ENCODE measurements at places on chromosomes 12 and 14.
A peak's percentile ranks its signal among the peaks of the same experiment; 100 is the strongest.

DNA sequence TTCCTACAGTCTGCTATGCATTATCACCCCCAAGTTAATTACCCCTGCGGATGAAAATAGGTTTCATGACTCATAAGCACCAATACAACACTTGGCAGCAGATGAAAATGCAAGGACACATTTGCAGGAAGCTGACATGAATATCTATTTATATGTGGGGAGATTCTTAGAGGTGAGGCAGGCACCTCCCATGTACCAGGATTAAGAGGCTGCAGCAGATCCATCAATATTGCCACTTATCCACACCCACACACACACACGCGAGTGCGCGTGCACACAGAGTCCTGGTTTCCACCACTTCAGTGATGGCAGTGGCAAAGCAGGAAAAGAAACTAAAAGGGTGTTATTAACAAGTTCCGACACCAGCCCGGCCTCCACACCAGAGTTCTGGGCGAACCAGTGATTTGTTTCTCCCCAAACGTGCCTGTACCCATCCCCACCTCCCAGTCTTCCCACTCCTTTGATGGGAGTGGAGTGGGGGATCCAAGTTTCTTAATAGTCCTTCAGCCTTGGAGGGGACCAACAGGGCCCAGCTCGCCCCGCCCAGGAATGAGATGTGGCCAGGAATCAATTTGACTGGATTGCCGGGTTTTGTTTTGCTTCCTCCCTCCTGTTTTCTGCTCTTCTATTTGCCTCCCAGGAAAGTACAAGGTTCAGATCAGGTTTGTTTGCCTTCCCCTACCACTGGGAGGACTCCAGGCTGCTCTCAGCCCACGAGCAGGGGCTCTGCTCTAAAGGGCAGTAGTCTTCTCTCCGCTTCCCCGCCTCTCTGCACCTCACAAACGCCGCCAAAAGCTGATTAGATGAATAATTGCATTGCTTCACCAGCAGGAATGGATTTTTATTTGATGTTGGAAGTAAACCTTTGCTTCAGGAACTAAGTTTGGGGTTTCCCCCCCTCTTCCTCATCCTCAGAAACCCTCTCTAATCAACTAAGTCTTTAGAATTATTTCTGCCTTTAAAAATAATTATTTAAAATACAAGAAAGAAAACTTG lies 5.2 kb downstream of the IRF2BPL start:
- DNase-seq, result peak; percentile 26

GRCh38 chr12:26874501-26875296 lies 41.7 kb upstream of the ITPR2 start:
- DNase-seq, result no peak

DNA sequence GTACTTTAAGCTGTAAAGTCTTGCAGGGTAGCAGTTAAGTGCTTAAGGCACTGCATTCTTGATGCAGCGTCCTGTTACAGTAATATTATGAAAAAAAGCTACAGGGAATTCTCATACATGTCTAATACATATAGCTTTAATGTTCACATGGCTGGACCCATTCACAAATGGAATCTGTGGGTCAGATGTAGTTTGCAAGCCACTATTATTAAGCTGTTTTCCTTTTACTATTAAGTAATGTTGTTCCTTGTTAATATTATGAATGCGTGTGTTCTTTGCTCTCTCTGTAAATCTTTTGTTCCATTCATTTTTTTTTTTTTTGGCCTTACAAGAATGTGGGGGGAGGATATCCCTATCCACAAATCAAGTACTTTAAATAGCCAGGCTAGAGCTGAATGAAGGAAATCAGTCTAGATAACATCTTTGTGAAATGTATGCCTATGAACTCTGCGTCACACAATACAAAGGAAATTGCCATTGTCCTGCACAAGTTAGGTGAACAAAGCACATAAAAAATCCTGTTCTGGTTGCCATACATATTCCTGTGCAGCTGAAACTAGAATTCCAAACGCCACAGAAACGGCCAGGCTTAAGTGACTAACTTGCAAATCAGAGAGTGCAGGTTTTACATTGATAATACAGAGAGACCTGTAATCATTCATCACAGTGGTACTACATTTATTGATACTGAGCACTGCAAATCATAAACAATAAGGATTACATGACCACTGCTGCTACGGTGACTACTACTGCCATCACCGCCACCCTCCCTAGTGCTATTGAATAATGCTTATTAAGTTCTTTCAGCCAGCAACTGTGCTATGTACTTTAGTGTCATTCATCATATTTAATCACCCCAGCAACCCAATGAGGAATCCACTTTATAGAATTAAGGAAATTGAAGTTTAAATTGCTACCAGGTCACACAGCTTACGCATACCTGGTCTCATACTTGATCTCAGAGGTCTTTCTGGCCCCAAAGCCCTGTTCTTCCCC lies 111.9 kb downstream of the HMGA2 start:
- no peak for DNase-seq

DNA sequence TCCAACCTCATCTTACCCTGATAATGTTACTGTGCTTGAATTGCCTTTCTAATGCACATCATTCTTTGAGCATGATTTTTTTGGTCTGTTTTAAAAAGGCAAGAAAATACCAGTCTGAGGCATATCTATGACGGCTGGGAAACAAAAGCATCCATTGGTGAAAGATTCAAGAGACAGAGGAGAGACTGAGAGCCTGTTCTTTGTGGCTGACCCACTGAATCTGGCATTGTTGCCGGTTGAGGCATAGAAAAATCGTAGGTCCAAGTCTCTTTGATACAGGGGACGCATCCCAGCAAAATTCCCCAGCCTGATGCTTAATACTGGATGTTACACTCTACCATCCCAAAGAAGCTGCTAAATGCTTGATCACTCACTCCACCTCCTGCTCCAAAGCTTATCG lies 2.9 kb upstream of the KLHL42 start:
- DNase-seq, result no peak

- no peak for DNase-seq
These were observed 236.2 kb downstream of the EGLN3 start for GRCh38 chr14:33714527-33715226.

GRCh38 chr12:12909228-12909994 lies 18.0 kb downstream of the GPRC5A start:
- no peak for DNase-seq

DNA sequence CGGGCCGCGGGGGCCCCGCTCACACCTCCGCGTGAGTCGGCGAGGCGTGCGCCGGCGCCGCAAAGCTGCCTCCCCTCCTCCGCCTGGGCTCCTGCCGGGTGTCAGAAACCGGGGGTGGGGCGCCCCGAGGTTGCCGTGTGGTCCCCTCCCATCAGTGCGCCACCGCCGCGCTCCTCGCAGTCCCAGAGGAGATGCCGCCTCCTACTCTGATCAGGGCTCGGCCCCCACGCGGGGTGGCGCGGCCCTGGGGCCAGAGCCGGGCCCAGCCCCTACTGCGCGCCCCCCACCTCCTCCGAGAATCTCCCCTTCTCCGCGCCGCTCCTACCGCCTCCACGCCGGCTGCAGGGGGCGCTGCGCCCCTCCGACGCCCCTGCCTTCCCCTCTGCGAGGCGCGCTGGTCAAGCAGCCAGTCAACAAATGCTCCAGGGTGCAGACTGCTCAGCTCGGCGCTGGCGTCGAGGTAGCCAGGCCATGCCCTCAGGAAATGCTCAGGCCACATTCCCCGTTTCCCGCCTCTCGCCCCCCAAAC lies 467 bp upstream of the JAG2 start:
- no peak for DNase-seq

DNA sequence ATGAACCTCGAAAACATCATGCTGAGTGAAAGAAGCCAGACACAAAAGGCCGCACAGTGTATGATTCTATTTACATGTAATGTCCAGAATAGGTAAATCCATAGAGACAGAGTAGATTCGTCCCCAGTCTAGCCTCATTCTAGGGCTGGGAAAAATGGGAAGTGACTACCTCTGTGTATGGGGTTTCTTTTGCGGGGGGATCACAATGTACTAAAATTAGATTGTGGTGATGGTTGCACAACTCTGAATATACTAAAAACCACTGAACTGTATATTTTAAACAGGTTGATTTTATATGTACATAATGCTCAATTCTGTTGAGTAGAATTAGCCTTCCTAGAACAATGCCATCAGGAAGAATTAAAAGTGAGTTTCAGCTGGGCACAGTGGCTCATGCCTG lies 6.3 kb upstream of the RILPL2 start:
- DNase-seq, result no peak

DNA sequence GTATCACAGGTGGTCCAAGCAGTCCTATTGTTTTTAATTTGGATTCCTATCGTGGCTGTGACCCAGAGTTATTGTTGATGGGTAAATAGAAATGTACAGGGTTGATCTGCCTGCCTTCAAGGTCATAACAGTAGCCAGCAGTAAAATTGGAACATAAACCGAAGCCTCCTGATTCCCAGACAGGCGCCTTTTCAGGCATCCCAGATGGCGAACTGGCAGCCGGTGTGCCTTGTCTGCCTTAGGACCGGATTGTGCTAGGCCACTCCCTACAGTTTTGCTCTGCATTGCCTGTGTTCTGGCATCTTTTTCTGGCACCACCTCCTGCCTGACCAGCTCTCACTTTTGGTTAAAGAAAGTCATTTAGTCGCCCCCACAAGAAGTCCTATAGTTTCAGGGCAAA lies 22.2 kb downstream of the TMEM117 start:
- no peak for DNase-seq

- no peak for DNase-seq
These were observed 1.4 kb downstream of the AKAP6 start for GRCh38 chr14:32330351-32331111.

DNA sequence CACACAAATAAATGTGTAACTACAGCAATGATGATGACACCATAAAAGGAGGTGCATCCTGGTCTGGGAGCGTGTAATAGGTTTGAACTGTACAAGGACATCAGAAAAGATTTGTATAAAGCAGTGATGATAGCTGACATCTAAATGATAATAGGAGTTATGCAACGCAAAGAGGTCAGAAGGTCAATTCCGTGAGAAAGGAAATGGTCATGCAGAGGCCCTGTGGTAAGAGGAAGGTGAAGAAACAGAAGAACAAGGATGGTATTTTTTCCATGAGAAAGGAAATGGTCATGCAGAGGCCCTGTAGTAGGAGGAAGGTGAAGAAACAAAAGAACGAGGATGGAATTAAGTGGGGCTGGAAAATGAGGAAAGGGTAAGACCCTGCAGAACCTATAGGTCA lies 106.7 kb upstream of the TMPO start:
- DNase-seq, result no peak

DNA sequence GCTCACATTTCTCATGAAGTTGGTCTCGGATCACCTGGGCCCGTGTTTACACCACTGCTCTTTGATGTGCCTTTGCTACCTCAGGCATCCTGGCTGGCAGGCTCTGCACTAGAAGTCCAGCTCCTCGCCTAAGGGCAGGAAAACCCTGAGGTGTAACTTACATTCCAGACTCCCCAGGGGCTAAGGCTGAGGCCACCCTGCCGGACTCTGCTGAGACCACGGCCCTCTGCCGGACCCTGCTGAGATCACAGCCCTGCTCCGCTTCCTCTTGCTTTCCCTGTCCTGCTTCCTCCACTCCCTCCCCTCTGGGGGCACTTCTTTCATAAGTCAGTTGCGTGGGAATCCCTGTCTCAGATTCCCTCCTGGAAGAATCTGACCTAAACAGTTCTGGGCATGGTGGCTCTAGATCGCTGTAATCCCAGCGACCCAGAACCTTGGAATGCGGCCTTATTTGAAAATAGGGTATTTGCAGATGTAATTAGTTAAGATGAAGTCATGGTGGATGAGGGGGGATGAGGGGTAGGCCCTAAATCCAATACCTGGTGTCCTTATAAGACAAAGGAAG lies 17.2 kb downstream of the RILPL1 start:
- DNase-seq, result no peak

DNA sequence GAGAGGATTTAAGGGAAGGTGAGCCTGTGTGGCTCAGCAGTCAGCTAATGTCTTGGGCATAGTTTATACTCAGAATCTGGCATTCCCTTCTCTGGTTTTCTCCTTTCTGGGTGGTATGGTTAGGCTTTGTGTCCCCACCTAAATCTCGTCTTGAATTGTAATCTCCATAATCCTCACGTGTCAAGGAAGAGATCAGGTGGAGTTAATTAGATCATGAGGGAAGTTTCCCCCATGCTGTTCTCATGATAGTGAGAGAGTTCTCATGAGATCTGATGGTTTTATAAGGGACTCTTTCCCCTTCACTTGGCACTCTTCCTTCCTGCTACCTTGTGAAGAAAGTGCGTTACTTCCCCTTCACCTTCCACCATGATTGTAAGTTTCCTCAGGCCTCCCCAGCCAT lies 169.8 kb upstream of the PELI2 start:
- DNase-seq, result no peak

- DNase-seq, result no peak
These were observed 75.9 kb downstream of the BMP4 start for GRCh38 chr14:53880761-53881160.

GRCh38 chr12:57489157-57489641 lies 1.3 kb downstream of the MARS1 start:
- DNase-seq, result no peak

DNA sequence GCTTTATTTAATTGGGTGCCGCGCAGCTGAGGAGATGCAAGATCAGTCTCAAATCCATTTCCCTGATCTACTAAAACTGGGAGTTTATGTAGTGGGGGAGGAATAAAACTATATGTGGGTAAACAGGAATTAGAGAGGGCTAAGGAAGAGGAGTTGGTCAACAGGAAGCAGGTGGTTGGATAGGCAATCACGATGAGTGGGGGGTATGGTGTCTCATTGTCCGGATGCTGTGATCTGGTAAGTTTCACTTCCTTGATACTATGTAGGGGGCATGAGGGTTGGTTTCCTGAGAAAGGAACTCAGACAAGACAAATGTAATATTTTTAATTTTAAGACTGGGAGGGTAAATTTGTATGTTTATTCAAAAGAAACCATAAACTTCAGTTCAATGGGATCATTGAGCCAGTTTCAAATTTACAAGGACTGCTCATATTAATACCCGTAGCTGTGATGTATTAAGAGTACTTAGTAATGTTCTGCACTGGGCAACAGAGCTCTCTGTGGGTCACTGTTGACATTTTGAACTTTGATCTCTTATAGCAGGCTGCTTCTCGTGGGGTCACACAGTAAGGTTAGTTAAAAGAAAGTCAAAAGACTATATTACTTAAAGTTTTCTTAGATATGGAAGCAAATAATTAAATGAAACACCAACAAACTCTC lies 786.2 kb upstream of the FBXO33 start:
- no peak for DNase-seq

- DNase-seq, result no peak
These were observed 147.4 kb downstream of the BCL11B start for GRCh38 chr14:99124482-99125105.

DNA sequence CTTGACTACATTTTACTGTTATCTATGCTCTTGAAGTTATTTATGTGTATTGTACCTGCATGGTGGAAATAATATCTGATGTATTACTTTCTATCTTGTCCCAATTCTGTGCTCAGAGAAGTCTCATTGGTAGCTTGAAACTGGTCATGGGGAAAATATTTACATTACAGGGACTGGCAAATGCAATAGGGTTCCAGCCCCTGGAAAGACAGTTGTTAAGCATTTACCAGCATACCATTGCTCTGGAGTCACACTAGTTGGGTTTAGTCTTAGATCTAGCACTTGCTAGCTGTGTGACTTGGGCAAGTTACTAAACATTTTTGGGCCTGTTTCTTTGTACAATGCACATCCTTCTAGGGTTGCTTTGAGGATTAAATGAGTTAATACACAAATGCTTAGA lies 86.3 kb upstream of the NRXN3 start:
- no peak for DNase-seq

- no peak for DNase-seq
These were observed 1.1 kb upstream of the CDC42BPB start for GRCh38 chr14:103058164-103059055.

- no peak for DNase-seq
These were observed 194.7 kb upstream of the FBXO33 start for GRCh38 chr14:39626589-39627576.

- DNase-seq, result no peak
These were observed 47.9 kb downstream of the ST8SIA1 start for GRCh38 chr12:22286569-22286968.

GRCh38 chr12:4144676-4145075 lies 128.9 kb upstream of the CCND2 start:
- DNase-seq, result no peak
